ENCODE measurements at places on chromosomes 1 and 21.

- DNase-seq = no peak
These were observed 172.4 kb downstream of the NTMT2 start for GRCh38 chr1:170318141-170318540.

DNA sequence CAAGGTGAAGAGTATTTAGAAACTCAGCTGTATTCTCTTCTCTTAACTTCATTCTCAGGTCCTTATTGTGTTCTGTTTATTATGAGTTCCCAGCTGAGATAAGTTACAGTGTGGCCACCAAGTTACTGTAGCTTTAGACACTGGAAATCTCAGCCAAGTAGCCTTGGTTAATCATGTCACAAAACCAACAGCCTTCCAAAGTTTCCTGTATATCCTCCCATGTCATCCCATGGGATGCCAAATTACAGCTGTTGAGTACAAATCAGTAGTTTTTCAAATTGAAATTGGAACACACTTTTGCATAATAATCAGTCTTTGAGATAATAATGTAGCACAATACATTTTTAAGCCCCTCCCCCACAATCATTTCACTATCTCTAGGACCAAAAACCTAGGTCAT lies 10.7 kb downstream of the ADAMTS5 start:
- no peak for DNase-seq

GRCh38 chr1:31238986-31239613 lies 587 bp downstream of the NKAIN1 start:
- DNase-seq = no peak

DNA sequence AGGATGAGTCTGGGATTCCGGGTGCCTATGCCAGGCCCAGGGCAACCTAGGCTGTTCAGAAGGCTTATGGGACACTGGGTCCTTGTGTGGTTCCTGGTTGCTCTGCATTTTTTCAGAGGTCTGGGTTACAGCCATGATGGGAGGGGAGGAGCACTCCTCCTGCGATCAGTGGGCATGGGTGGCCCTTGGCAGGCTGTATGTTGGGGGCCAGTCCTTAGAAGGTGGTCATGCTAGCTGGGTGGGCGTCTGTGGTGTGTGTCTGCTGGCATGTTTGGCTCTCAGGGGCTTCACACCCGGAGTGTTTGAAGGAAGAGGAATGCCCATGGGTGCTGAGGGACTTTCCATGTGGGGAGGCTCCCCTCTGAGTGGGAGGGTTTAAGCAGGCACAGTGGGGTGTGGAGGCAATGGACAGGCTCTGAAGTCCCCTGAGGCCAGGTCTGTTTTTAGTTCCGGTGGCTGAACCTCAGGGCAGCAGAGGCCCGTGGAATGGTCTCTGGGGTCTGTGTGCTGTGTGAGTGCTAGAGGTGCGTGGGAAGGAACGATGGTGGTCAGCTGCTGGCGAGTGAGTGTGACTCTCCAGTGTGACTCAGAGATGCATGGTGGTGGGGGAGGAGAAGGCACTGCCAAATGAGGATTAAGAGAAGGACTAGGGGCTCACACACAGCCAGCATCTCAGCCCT lies 25.3 kb downstream of the CACNA1E start:
- DNase-seq = no peak

DNA sequence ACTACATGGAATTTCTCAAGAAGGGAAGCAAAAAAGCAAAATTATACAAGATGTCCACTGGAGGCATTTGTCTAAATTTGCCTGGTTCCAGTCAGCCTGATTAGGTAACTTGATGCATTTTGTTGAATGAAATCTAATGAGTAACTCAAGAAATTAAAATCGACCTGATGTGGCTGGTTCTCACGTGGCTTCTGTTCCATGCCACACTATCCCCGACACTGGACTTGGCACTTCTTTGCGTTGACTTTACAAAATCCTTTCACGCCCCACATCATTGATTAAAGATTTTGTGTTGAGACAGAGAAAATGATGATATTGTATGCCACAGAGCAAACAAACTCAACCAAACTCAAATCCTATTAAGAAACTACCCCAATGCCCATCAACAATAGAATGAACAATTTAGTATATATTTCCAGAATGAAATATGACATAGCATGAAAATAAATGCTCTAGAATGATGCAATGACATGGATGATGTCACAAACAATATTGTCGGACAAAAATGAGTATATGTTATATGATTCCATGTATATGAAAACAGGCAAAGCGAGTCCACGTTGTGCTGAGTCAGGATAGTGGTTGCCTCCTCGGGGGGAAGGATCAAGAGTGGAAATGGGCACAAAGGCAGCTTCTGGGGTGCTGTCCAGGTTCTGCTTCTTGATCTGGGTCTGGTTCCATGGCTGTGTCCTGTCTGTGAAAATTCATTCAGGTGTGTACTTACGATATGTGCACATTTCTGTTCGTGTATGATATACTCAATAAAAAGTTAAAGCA lies 12.9 kb upstream of the HMGCS2 start:
- DNase-seq = no peak

DNA sequence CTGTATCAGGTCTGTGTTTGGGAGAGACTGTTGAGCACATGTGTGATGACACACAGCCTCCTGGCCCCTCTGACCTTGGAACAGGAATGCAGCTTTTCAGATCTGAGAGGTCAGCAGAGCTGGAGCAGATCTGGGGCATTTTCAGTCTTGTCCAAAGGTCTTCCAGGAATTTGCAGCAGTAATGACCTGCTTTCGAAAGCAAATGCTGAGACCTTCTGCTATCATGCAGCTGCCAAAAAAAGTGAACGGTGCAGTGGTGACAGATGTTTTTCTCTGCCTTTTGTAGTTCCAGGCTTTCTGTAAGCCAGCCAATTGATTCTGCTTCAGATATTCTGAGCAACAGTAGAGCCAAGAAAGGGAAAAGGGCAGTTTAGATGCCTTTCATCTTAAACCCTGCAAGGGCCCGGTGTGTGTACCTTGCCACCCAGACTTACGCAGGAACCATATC lies 137.8 kb upstream of the COA6 start:
- DNase-seq = no peak

GRCh38 chr21:26408511-26408910 lies 164.6 kb downstream of the CYYR1 start:
- no peak for DNase-seq

DNA sequence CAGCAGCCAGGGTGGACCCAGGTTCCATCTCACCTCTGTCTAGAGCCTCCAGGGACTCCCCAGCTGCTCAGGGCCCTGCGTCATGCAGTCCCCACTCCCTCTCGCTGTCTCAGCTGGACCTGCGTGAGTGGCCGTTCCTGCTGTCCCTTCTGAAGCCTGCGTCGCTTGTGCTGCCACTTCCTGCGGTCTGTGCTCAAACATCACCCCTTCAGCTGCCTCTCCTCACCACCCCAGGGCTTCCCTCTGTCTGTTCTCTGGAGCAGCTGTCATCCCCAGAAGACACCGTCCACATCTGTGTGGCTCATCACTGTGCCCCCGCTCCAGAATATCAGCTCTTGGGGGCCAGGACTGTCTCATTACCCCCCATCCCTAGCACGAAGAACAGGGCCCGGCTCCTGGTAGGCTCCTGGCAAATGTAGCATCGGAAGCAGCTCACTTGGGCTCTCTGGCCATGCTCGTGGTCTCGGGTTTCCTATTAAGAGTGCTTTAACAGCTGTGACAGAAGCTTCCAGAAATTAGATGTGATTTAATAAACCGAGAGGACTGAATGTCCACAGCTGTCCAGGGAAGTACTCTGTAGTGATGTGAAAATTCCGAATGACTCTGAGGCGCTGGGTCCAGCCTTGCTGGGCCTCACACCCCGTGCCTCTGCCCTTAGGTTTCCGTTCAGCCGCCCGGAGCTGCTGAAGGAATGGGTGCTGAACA lies 3.3 kb downstream of the THAP3 start:
- no peak for DNase-seq

GRCh38 chr1:7606096-7606495 lies 165.0 kb upstream of the VAMP3 start:
- no peak for DNase-seq

DNA sequence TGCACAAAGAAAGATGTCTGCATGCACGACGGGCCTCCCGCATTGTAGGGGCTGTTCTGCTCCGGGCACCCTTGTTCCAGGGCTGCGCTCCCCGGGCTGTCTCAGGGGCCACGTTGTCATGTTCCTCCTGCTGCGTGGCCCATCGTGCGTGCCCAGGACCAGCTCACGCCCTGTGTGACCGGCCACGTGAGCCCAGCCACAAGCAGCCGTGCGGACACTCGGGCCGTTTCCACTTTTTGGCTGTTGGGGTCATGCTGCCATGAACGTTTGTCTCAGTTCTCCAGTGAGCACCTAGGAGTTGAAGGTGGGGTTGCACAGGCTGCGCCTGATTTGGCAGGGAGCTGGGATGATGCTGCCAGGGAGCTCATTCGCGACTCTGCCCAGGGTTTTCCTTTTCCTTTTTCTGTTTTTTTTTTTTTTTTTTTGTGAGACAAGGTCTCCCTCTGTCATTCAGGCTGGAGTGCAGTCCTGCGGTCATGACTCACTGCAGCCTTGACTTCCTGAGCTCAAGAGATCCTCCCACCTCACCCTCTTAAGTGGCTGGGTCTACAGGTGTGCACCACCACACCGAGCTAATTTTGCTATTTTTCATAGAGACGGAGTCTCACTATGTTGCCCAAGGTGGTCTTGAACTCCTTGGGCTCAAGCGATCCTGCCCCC lies 17.4 kb downstream of the PDXK start:
- no peak for DNase-seq

Data from stimulated activated CD8-positive, alpha-beta memory T cell treated with anti-CD3 and anti-CD28 coated beads, Interleukin-15, amount 100 ng/mL, for 48 hours (primary cell).